ENCODE measurements at places on chromosomes 11 and 22. TPM values are rescaled to one million over a fixed set of nuclear protein-coding genes. Genes with fewer than 3 reads are reported as not detected.

The AIFM3 gene
- total RNA-seq = not detected

The SAA1 gene
- total RNA-seq = not detected

- no peaks in the 10 kb centered on the region for H3K27me3 ChIP-seq
- H3K4me1 ChIP-seq = peaks cover 22% of the 10 kb centered on the region
- no peak overlapping the region for H3K27ac ChIP-seq
- no peaks in the 10 kb centered on the region for H3K36me3 ChIP-seq
- no peak for DNase-seq
- no peak overlapping the region for H3K4me3 ChIP-seq
These were observed 44.9 kb upstream of the ETS1 start for GRCh38 chr11:128632141-128632791.

DNA sequence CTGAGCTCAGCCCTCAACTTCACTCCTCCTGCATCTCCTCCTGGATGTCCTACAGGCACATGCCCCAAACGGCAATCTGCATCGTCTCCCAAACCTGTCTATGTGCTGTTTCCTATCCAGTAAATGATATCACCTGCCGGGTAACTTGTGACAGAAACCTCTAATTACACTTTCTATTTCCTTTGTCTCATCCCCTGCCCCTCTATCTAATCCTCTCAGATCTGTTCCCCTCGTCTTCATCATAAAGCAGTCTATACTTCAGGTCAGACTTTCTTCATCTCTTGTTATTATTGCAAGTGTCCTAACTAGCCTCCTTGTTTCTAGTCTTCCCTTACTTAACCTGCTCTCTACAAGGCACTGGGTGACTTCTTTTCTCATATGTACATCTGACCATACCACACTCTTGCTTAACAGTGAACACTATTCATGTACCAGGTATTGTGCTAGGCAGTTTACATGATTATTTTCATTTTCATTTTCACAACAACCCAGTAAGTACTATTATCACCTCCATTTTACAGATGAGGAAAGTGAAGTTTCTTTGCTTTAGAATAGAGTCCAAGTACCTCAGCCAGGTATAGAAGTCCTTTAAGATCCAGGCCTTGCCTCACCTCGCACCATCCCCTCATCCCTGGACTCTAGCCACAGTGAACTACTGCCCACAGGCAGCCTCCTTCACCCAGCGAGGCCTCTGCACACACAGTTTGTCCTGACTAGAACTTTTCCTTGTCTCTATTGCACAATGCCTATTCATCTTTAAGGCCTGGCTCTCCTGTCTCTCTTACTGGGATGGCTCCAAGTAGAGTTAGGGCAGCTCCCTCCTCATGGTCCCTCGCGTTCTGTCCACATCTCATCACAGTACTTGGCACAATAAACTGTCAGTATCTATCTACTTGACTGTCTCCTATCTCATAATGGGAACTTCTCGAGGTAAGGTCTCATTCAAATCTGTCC lies 22.1 kb upstream of the UCP3 start:
- DNase-seq = no peak
- H3K4me1 ChIP-seq = peaks cover 18% of the 10 kb centered on the region
- H3K4me3 ChIP-seq = no peak overlapping the region
- H3K36me3 ChIP-seq = peaks cover 18% of the 10 kb centered on the region
- H3K27ac ChIP-seq = no peak overlapping the region
- H3K27me3 ChIP-seq = no peaks in the 10 kb centered on the region

- peaks cover 12% of the 10 kb centered on the region for H3K4me1 ChIP-seq
- no peaks in the 10 kb centered on the region for H3K27me3 ChIP-seq
- H3K36me3 ChIP-seq = peaks cover 7% of the 10 kb centered on the region
These were observed 11.0 kb downstream of the CRELD2 start for GRCh38 chr22:49929211-49929979.

- H3K4me1 ChIP-seq = peaks cover 26% of the 10 kb centered on the region
- H3K4me3 ChIP-seq = no peak overlapping the region
- no peak overlapping the region for H3K27ac ChIP-seq
- H3K27me3 ChIP-seq = peaks cover 4% of the 10 kb centered on the region
- DNase-seq = no peak
These were observed 52.5 kb upstream of the VSTM5 start for GRCh38 chr11:93902921-93903320.

- peaks cover 9% of the 10 kb centered on the region for H3K4me1 ChIP-seq
- no peak for DNase-seq
- no peak overlapping the region for H3K4me3 ChIP-seq
- no peak overlapping the region for H3K27ac ChIP-seq
- H3K36me3 ChIP-seq = peaks cover 5% of the 10 kb centered on the region
These were observed 70.7 kb downstream of the BMAL1 start for GRCh38 chr11:13348305-13348704.

The SLC5A1 gene
- total RNA-seq = not detected

DNA sequence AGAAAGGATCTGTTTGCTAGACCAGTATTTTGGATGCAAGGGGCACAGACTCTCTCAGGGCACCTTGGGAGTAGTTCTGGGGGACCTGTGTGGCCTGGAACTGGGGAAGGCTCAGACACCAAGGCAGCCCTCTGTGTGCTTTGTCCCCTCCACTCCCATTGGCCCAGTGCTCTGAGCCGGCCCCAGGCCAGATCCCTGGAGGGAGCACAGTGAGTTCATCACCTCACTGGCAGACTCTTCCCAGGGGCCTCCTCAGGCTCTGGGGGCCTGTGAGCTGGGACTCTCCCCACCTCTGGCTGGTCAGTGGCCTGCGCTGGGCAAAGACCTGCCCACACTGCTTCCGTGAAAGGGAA lies 51.7 kb downstream of the CHRDL2 start:
- DNase-seq = no peak
- no peaks in the 10 kb centered on the region for H3K36me3 ChIP-seq
- H3K27ac ChIP-seq = no peak overlapping the region
- H3K4me3 ChIP-seq = no peak overlapping the region

The PGA5 gene
- not detected for total RNA-seq

The PANX3 gene
- total RNA-seq = not detected
